Activated T-helper 2 cell treated with anti-CD3 and anti-CD28 coated beads, Interferon-gamma antibody, Interleukin-2, Interleukin-4, amounts not matched to agents 10 μg/mL and 5 μg/mL and 100 μg/mL, durations not matched to agents 14 hours and 24 hours and 36 hours (primary cell): ENCODE measurements at places on chromosomes 2 and 18. TPM values are rescaled to one million over a fixed set of nuclear protein-coding genes. Genes with fewer than 3 reads are reported as not detected.

- DNase-seq, result no peak
These were observed 49.7 kb downstream of the CDH2 start for GRCh38 chr18:28127228-28127627.

Gene STARD6
- not detected in 2 replicates for total RNA-seq

DNA sequence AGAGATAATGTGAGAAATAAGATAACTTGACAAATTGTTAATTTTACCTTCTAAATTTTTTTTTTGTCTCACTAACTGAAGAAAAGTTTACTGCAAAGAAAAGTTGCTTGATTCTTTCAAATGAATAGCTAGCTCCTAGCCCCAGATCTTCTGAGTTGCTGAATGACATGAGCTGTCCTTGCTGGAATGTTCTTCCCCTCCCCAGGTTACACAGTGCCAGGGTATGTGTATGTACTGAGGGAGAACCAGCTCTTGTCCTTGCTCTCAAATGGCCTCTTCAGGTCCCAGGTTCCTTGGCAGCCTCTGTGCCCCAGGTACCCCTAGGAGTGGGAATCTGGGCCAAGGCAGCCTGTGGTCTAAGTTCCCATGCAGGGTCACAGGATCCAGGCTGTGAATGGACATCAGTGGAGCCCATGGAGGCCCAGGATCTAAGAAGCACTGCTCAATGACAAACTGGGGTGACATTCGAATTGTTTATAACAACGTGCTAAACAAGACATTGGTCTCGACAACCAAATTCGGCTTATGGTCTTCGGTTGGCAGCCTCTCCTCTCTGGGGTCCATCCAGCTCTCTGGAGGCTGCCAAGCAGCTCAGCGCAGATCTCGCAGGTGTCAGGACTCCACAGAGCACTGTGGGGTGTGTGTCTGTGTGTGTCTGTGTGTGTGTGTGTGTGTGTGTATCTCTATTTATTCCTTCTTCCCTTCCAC lies 17.1 kb upstream of the INO80C start:
- no peak for DNase-seq

Gene SLC40A1
- 1.8 and 2.4 TPM in 2 replicates for total RNA-seq

DNA sequence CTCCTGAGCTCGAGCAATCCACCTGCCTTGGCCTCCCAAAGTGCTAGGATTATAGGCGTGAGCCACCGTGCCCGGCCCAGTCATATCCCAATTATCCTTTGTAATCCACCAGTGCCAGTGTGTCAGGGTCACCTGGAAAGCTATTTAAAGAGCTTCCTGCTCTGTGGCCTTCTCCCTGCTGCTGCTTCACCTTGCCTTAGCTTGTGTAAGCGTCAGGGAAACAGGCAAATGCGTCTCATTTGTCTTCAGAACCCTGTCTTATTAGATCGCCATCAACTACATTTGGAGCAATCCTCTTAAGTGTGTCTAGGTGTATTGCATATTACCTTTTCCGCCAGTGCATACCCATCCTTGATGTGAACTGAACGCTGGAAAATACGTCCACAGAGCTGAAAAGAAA lies 10.2 kb downstream of the KIF5C start:
- DNase-seq, result no peak

DNA sequence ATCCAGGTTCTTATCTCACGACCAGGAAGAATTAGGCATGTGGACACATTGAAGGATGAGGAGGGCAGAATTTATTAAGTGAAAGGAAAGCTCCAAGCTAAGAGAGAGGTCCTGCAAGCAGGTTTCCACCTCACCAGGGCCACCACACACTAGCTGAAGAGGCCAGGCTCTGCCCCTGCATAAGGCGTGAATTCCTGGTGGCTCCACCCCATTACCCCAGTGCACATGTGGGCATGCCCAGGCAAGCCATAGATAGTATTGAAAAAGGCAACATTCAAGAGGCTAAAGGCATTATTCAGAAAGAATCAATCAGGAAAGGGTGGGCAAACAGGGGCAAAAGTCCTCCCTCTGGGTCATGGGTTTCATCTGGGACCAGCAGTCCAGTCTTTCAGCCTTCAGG lies 30.9 kb upstream of the GRP start:
- no peak for DNase-seq

Gene SPC25
- 18.4 and 18.5 TPM in 2 replicates for total RNA-seq

GRCh38 chr18:22254088-22254487 lies 84.7 kb downstream of the GATA6 start:
- DNase-seq, result no peak

Gene MBD1
- total RNA-seq, result 78.4 and 79.7 TPM in 2 replicates

GRCh38 chr2:73004889-73005596 lies 66.5 kb downstream of the SFXN5 start:
- DNase-seq, result no peak

DNA sequence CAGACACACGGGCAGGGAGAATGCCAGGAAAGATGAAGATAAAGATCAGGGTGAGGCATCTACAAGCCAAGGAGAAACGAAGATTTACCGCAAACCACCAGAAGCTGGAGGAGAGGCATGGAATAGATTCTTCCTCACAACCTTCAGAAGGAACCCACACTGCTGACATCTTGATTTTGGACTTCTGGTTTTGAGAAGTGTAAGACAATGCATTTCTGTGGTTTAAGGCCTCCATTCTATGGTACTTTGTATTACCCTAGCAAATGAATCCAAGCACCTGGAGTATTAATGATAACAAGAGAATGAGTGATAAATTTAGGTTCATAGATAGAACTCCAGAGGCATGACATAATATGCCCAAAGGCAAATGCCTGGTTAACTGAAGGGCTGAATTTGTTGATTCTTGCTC lies 11.8 kb upstream of the FN1 start:
- DNase-seq, result no peak

DNA sequence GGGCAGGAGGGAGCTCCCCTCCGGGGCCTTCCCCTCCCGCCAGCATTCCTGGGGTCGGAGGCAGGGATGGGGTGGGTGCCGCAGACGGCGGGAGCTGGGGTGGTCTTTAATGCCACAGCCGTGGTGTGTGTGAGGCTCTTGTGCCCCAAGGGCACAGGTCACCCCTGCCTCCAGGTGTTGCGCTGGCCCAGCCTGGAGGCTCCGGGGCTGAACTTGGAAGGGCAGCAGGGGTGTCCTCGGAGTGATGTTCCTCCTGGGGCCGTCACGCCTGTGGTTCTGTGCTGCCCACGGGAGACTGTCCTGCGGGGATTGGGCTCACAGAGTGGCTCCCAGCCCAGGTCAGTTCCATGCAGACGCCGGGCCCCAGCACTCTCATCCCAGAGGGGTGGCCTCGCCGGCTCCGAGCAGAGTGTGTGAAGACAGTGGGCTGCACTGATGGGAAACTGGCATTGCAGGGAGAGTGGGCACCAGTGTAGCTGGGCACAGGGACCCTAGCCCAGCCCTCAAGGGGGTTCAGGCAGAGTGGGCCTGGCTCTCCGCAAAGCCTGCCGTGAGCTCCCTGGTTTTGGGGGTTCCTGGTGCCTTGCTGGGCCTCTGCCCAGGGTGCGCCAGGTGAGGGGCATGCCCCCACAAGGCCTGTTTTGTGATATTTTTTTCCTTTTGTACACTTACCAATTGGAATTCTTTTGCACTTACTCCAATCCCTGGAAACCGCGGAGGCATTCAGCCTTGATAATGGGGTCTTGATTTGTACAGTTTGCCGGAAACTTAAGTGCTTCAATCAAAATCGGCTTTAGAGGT lies 56.7 kb downstream of the NFATC1 start:
- DNase-seq, result no peak

- DNase-seq, result no peak
These were observed 517.1 kb upstream of the MYT1L start for GRCh38 chr2:2848198-2848597.

Gene VIT
- not detected in 2 replicates for total RNA-seq

GRCh38 chr18:77124452-77124922 lies 8.1 kb downstream of the MBP start:
- peak; percentile 48 for DNase-seq

DNA sequence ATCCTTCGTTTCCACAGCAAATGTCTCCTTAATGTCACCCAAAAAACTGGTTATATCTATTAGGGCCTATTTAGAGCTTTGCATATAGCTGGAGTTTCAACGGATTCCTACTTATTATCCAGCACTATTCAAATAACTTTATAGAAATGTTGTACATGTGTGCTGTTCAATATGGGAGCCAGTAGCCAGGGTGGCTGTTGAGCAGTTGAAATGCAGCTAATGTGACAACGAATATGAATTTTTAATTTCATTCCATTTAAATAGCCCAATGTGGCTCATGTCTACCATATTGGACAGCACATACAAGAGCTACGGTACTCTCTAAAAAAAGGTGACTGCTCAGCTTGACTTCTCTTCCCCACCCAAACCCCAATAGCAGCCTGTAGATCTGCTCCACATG lies 2.4 kb downstream of the APOB start:
- DNase-seq, result no peak

GRCh38 chr2:237144516-237144915 lies 58.8 kb downstream of the COPS8 start:
- DNase-seq, result no peak

- no peak for DNase-seq
These were observed 977.1 kb upstream of the SOX11 start for GRCh38 chr2:4715065-4715464.
